ENCODE measurements at places on chromosomes 1 and 21. TPM values are rescaled to one million over a fixed set of nuclear protein-coding genes. Genes with fewer than 3 reads are reported as not detected.
A peak's percentile ranks its signal among the peaks of the same experiment; 100 is the strongest.

The IL19 gene
- not detected for total RNA-seq

The PRAMEF17 gene
- not detected for total RNA-seq

The TFB2M gene
- total RNA-seq = 49.9 TPM

The KRTAP10-5 gene
- total RNA-seq = not detected

The GPR25 gene
- not detected for total RNA-seq

The TDRD10 gene
- not detected for total RNA-seq

The TNNT2 gene
- not detected for total RNA-seq

The AIRE gene
- not detected for total RNA-seq

The SGIP1 gene
- total RNA-seq = 3.7 TPM

The OR2T29 gene
- total RNA-seq = not detected

The CD5L gene
- not detected for total RNA-seq

The MYBPH gene
- not detected for total RNA-seq

The TMEM82 gene
- total RNA-seq = not detected

The RXFP4 gene
- not detected for total RNA-seq

The CR1 gene
- total RNA-seq = not detected

The DYNLT5 gene
- total RNA-seq = not detected

The LIN28A gene
- total RNA-seq = not detected

The VSIG8 gene
- not detected for total RNA-seq

The ZNF683 gene
- not detected for total RNA-seq

The S100A5 gene
- total RNA-seq = 0.30 TPM

The NMNAT2 gene
- total RNA-seq = 5.3 TPM

GRCh38 chr1:43243299-43243698 lies 26.5 kb upstream of the TMEM125 start:
- DNase-seq = no peak

DNA sequence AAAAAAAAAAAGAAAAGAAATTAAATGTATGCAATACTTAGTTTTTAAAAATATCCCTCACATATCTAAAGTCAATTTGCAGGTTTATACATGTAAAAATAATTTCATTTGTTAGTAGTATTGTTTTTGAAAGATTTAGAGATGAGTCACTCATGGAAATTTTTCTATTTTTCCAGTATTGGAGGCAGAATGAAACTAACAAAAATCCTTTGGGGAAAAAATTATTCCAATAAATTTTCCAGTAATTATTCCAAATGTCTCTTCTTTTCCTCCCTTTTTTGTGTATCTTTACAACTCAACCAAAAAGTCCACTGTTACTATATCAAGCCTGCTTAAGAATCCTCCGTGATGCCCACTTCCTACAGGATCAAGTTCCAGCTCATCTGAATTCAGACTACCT lies 29.9 kb downstream of the MPZL1 start:
- DNase-seq = no peak

- DNase-seq = no peak
Measured at GRCh38 chr1:42933610-42934491, 24.8 kb downstream of the SLC2A1 start.

DNA sequence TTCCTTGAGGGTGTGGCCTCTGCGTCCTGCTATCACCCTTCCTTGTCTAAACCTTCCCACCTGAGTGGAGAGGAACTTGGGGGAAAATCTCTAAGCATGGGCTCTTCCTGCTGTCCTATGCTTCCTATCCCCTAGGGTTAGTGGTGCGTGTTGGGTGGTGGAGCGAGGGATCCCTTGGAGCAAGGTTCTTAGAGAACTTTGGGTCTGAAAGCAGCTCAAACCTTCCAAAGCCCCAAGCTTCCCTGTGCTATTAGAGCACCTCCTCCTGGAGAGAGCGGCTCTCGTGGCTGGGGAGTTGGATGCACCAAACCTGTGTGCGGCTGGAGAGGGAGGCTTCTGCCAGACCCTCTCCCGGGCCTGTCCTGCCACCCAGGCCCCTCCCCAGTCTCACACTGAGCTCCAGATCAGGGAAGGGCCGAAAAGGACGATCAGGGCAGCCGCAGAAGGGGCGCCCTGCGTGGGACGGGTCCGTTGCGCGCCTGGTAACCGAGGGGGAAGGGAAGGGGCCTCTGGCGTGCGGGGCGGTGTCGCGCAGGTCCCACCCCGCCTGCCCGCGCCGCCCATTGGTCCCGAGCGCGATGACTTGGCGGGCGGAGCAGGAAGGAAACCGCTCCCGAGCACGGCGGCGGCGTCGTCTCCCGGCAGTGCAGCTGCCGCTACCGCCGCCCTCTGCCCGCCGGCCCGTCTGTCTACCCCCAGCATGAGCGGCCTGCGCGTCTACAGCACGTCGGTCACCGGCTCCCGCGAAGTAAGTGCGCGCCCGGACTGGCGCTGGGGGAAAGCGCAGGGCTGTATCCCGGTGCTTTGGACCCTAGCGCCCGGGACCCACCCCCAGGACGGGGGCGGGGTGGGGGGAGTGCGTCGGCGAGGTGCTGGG lies at the start of gene SH3BGRL3:
TSS of gene SH3BGRL3 (plus strand) at position 631 of the 877 bp plus-strand sequence. CDS start at position 701, 70 bp downstream.
- peak; percentile 73 for DNase-seq

- DNase-seq = no peak
Measured at GRCh38 chr1:62643283-62643682, 44.9 kb downstream of the DOCK7 start.

DNA sequence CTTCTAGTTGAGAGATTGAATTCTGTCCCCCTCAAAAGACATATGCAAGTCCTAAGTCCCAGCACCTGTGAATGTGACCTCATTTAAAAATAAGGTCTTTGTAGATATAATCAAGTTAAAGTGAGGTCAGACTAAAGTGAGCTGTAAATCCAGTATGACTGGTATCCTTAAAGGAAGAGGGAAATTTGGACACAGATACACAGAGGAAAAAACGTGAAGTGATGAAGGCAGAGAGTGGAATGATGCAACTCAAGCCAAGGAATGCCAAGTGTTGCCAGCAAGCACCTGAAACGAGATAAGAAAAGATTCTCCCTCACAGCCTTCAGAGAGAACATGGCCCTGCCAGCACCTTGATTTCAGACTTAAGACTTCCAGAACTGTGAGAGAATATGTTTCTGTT lies 444.7 kb upstream of the VAMP3 start:
- no peak for DNase-seq

GRCh38 chr1:37323486-37324377 lies 150.6 kb upstream of the ZC3H12A start:
- peak; percentile 9 for DNase-seq

- DNase-seq = no peak
Measured at GRCh38 chr1:26003262-26003661, 5.4 kb upstream of the PAFAH2 start.

GRCh38 chr1:198166900-198167299 lies 10.1 kb downstream of the NEK7 start:
- DNase-seq = no peak

DNA sequence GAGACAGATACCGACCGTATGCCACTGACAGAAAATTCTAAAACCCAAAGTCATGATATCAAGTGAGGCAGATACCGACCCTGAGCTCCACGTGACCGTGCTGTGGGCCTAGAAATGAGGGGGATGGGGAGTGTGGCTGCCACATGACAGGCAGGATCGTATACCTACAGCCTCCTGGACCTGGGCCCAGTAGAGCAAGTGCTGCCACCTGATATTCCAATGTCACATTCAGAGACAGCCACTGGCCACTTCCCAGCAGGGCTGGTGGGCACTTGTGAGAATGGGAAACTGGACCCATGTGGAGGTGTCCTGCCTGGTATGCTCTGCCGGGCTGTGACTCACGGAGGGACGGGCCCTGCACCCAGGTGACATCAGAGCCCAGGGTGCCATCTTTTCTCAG lies 44.6 kb upstream of the CLDN14 start:
- no peak for DNase-seq

DNA sequence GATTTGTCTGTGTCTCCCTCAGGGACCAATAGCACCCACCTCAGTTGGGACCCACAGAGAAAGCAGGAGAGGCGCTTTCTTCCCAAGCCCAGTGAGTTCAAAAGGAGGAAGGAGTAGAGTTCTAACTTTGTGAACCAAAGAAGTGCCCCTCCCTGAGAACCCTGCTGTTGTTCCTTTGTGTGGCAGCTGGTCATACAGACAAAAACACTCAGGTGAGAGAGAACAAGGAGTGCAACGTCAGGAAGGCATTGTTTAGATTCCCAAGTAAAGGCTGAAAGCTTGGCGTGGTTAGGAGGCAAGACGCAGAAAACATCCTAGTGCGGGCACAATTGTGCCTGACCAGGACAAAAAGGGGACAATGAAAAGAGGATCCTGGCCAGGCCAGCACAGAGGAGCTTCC lies 654.6 kb downstream of the KIF26B start:
- DNase-seq = no peak

- no peak for DNase-seq
Measured at GRCh38 chr1:33374336-33375105, 53.6 kb upstream of the A3GALT2 start.

DNA sequence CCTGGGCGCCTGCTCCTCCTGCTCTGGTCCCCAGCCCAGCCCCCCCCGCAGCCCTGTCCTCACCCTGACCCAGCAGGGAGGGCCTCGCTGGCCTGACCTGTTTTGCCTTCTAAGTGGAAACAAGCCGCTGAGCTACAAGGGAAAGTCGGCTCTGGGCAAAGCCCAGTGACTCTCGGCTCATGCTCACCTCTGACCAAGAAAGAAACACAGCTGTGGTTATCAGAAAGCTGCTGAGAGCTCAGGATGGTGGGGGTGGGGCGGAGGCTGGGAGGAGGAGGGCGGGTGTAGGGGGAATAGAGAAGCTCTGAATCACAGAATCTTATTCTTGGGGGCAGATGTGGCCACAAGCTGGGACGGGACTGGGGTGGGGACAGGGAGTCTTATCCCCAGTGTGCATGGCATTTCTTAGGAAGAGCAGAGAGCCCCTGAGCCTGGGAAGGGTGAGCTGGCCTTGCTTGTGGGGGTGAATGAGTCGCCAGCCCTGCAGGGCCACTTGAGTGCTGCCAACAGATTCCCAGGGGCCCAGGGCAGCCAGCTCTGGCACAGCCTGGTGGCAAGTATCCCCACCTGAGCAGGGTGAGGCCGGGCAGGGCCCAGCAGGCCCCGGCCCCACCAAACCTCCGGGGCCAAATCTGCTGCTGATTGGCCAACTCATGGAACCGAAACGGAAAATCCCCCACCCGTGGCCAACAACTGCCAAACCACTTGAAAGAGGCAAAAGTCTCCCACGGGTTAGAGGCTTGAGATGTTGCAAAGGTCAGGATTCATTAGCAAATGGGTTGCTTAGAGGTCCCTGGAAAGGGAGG lies 120.6 kb downstream of the SPSB1 start:
- DNase-seq = no peak

GRCh38 chr1:119783354-119784185 lies 14.9 kb upstream of the HMGCS2 start:
- DNase-seq = no peak

- no peak for DNase-seq
Measured at GRCh38 chr1:998995-999724, 737 bp downstream of the HES4 start.

GRCh38 chr21:46114963-46115362 lies 17.1 kb downstream of the COL6A2 start:
- no peak for DNase-seq

- DNase-seq = peak; percentile 100
Measured at GRCh38 chr1:153670859-153671627, at the start of gene ILF2. Gene ILF2, minus strand, starts transcription at chr1:153670993. Its CDS starts 71 bp downstream, at chr1:153670922.

DNA sequence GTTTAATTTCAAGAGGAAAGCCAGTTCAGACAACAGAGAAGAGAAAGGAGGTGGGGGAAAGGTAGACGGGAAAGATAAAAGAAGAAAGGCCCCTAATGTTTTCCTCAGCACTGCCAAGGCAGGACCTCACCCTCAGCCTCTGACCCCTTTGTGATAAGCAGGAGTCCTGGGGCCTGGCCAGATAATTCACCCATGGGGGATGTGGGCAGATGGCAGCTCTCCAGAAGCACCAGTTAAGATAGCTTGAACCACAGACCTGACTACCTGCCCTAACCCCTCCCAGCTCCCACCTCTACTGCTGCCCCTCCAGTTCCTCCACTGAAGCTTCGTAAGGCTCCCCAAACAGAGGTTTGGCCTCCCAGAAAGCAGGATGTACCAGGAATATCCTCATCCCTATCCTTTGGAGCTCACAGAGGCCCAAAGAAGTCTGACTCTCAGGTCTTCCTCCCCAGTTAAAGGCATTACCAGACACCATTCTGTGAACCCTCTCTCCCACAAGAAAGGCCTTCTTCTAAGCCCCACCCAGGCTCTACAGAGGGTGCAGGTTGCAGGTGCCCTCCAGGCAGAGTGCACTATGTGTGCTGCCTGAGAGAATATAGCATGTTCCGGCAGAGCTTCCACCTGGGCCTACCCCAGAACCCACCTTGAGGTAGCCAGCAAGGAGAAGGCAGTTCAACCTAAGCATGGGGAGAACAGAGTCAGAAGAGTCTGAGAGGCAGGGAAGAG lies 9.2 kb upstream of the SNAPIN start:
- no peak for DNase-seq

- DNase-seq = no peak
Measured at GRCh38 chr1:89259283-89259971, 13.2 kb downstream of the GBP5 start.

DNA sequence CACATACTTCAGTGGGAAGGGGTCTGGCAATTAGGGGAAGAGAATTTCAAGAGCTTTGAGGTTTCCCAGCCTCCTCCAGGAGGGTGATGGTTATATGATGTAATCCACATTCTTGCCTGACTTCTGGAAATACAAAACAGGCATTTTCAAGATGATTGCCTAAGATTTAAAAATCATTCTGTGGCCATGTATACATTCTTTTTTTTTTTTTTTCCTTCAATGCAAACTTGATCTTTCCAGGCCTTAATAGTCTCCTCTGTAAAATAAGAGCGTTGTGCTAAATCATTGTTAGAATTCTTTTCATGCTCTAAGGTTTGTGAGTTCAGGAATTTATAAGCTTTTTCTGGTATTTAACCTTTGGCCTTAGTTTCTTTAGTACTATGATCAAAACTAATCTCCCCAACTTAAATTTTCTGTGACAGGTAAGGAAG lies 192.3 kb upstream of the HMCN1 start:
- DNase-seq = no peak

GRCh38 chr1:159161001-159161718 lies 10.3 kb upstream of the CADM3 start:
- DNase-seq = peak; percentile 85

- DNase-seq = no peak
Measured at GRCh38 chr1:110584045-110584444, 22.1 kb downstream of the KCNA2 start.

DNA sequence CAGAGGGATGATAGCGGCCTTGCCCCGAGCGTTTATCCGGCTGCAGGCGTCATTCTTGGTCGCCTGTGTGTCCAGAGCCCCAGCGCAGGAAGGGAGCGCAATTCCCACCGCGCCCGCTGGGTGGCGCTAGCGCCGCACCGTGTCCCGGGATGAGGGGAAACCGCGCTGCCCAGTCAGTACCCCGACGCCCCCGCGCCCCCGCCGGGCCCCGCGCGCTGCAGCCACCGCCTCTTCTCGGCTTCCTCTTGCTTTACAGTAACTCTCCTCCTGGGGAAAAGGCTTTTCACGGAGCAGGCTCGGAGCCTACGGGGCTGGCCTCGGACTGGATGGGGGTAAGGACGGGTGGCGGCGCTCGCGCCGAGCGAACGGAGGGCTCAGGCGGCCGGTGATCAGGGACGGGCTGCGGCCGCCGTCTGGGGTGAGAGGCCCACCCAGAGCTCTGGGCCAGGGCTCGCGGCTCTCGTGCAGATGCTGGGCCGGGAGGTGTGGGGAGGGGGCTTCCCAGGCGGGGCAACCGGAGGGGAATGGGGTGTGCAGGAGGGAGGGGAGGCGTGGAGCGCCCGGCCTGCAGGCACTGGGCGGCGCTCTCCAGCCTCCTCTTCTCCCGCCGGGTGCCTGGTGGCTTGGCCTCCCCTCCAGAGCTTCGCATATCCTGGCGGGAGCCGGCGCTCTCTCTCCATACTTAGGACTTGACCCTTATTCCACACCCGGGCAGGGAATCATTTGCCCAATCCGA lies 29.8 kb downstream of the TEX35 start:
- DNase-seq = peak; percentile 77

Measured in NCI-H460 (cell line).